ENCODE measurements at places on chromosomes 13 and 19.

DNA sequence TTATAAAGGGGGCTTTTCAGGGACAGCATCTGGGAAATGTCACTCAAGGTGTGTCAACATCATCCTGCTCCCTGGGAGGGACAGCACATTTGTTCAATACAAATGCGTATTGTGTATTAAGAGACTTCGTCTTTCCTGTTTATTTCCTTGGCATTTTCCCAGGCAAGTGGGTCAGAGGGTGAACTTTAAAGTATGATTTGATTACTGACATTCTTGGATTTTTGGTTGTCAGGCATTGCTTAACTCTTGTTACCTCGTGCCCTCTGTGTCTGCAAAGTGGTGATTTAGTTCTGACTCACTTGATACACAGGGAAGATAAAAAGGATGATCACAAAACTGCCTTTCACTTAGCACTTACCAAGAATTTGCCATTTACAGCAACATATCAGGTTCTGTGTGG lies 292.7 kb downstream of the SUCLA2 start:
- DNase-seq: no peak

DNA sequence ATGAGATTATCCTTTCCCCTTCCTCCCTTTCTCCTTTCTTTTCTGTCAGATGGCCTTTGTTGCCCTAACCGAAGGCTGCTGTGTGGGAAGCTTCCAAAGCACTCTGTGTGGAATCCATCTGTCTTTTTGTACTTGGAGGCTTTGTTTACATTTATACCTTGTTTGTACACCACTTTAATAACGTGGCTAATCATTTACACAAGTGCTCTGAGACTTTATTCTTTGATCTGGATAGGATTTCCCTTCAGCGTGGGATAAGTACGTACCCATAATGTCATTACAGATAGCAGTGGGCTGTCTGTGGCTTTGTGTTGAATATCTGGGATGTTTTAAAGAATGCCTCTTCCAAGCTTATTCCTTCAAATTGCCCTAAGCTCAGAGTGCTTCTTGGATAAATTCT lies 684.7 kb upstream of the SLITRK5 start:
- no peak for DNase-seq

DNA sequence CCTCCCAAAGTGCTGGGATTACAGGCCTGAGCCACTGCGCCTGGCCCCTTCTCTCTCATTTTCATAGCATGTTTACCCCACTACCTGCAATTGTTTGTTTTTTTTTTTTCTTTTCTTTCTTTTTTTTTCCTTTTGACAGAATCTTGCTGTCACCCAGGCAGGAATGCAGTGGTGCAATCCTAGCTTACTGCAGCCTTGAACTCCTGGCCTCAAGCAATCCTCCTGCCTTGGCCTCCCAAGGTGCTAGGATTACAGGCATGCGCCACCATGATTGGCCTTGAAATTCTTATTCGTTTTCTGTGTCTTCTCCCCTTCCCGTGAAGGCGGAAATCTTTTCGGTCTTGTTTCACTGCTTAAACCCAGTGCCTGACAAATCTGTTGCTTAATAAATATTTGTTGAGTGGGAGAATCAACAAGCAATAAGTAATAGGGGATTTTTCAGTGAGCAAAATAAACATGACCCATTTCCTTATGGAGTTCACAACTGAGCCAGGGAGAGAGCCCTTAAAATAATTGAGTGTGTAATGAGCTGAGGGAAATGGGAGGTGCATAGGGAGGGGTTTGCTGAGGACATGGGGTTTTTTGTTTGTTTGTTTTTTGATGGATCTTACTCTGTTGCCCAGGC lies 1.8 kb upstream of the INSR start:
- no peak for DNase-seq

DNA sequence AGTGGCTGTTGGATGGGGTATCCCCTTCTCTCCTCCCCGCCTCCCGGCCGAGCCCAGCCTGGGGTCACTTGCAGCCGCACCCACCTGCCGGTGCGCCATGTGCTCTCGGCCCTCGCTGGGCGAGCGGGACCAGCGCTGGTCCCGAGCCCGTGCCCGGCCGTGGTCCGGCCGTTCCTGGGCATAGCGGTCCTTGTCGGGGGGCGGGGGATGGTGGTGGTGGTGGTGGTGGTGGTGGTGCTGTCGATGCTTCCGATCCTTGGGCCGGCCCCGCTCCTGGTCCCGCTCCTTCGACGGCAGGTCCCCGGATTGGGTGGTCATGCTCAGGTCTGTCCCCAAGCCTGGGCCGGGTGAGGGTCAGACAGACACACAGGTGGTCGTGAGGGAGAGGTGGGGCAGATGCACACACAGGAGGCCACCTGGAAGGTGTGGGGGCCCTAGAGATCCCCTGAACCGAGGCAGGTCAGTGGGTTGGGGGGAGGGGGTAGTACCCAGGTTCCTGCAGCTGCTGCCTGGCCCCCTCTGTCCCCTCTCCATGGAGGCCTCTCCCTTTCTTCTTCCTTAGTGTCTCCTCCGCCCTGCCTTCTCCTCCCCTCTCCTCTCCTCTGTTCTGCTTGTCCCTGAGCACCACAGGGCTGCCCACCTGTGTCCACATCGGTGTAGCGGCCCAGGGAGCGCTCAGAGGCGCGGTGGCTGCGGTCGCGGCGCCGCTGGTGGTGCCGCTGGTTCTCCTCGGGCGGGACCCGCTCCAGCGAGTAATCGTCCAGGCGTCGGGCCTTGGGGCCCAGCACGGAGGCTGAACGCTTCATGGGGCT lies 58.7 kb downstream of the IER2 start:
- DNase-seq: no peak

DNA sequence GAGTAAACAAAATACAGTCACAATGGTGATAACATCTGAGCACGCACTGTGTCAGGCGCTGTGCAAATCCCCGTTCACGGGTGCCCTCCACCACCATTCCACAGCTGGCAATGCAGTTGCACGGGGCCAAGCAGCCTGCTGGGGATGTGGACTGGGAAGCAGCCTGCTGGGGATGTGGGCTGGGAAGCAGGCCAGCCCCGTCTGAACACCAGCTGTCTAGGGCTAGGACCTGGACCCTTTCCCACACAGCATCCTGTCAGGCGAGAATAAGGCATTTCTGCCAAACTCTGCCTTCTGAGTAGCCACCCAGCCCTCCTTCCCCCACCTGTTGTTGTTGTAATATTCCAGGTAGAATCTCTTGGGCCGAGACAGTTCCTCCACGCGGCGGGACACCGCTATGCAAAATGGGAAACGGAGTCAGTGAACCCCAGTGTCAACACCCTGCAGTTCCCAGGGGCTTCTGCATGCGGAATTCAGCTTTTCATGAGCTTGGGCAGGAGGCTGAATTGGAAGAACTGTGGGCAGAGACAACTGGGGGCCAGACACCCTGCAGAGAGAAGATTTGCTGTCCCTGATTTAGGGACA lies 27.8 kb upstream of the MIER2 start:
- DNase-seq: no peak

- DNase-seq: no peak
These were observed 161.6 kb downstream of the RNF17 start for GRCh38 chr13:24925318-24926231.

GRCh38 chr13:22017226-22017625 lies 346.4 kb downstream of the FGF9 start:
- DNase-seq: no peak

- DNase-seq: no peak
These were observed 143.8 kb downstream of the EFNB2 start for GRCh38 chr13:106391681-106392080.

DNA sequence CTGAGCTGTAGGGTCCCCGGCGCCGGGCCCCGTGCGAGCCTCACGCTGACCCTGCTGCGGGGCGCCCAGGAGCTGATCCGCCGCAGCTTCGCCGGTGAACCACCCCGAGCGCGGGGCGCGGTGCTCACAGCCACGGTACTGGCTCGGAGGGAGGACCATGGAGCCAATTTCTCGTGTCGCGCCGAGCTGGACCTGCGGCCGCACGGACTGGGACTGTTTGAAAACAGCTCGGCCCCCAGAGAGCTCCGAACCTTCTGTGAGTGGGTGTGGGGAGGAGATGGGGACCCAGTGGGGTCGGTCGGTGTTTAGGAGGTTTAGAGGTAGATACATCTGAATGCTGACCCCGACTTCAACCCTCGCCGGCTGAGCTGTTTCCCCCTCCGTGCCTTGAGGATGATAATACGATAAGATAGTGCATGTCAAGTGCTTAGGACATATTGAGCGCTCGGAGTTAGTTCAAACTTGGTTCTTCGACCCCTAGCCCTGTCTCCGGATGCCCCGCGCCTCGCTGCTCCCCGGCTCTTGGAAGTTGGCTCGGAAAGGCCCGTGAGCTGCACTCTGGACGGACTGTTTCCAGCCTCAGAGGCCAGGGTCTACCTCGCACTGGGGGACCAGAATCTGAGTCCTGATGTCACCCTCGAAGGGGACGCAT lies 1.9 kb downstream of the ICAM5 start:
- DNase-seq: no peak

DNA sequence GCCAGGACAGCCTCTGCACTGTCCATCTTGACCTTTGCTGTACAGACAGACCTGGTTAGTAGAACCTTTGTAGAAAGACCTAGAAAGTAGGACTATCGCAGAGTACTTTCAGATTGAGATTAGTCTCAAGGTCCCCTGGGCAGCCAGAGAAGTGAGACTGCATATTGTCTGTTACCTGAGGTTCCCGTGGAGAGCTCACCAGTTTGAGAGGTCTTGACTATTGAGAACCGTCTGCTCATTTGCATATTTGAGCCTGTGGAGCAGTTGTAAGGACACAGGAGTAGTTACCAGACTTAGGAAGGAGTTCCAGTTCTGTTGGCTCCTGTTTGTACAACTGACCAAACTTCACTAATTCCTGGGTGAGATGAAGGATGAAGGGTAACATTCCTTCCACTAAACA lies 66.2 kb downstream of the SPATA13 start:
- DNase-seq: no peak

- no peak for DNase-seq
These were observed 2104.9 kb downstream of the PCDH9 start for GRCh38 chr13:65125236-65125635.

GRCh38 chr13:63112799-63113395 lies 1697.2 kb upstream of the PCDH20 start:
- no peak for DNase-seq

- no peak for DNase-seq
These were observed 14.0 kb downstream of the FRY start for GRCh38 chr13:32045537-32045936.

DNA sequence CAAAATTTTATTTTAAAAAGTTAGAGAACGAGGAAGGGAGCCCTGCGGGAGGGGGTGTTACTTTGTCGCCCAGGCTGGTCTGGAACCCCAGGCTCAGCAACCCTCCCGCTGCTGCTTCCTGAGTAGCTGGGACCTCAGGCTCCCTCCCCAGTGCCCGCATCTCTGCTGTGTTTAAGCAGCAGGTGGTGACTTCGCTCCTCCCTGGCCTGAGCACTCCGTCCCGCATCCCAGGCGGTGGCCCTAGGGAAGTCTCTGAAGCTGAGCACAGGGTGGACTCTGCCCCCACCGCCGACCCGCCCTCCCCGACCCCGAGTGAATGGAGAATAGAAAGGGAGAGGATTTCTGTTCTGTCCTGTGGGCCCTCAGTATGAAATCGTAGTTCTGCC lies 30.5 kb downstream of the ZNF701 start:
- no peak for DNase-seq

GRCh38 chr19:17873786-17874757 lies 2.3 kb downstream of the SLC5A5 start:
- DNase-seq: peak; percentile 52

DNA sequence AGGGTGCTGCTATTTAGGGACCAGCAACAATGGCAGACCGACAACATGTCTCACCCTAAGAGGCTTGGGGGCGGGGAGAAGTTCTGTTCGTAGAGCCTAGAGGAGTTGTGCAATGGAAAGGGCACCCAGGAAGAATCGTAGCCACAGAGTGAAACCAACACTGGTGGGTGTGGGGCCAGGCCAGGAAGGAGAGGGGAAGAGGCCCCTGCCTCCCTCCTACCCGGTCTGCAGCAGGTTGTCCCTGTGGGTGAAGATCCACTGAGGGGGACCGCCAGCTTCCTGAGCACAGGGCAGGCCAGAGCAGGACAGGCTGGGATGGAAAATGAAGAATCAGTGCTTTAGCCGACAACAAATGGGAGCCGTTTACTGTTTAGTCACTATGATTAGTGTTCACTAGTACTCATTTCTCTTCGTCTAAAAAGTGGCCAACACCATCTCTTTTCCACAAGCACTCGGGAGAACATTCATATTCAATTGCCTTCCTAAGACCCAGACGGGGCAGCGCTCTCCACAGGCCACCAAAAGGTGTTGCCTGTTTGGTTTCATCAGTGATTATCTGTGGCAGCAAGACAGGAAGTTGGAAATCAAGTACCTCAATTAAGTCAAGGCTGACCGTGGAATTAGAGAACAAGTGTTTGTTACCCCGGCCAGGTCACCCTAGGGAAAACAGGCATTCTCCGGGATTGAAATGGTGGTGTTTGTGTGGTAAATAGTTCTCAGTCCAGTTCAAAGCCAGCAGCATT lies 1.1 kb upstream of the ATP11A start:
- DNase-seq: peak; percentile 75

DNA sequence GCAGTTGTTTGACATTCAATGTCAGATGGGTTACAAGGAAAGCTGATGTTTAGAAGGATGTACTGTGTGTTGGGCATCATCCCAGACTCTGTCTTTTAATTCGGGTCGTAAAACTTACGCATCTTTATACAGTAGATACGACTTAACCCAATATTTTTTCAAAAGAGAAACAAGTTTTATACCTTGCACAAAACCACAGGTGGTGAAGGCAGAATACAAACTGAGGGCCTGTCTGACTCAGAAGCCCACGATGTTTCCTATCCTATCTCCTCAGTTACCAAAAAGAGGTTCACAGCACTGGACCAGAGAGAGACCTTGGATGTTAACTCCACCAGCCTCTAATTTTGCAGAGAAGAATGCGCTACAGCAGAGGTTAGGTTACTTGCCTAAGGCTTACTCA lies 477.0 kb downstream of the FOXO1 start:
- no peak for DNase-seq

- DNase-seq: no peak
These were observed 112.3 kb downstream of the MIPEP start for GRCh38 chr13:23776698-23777574.

DNA sequence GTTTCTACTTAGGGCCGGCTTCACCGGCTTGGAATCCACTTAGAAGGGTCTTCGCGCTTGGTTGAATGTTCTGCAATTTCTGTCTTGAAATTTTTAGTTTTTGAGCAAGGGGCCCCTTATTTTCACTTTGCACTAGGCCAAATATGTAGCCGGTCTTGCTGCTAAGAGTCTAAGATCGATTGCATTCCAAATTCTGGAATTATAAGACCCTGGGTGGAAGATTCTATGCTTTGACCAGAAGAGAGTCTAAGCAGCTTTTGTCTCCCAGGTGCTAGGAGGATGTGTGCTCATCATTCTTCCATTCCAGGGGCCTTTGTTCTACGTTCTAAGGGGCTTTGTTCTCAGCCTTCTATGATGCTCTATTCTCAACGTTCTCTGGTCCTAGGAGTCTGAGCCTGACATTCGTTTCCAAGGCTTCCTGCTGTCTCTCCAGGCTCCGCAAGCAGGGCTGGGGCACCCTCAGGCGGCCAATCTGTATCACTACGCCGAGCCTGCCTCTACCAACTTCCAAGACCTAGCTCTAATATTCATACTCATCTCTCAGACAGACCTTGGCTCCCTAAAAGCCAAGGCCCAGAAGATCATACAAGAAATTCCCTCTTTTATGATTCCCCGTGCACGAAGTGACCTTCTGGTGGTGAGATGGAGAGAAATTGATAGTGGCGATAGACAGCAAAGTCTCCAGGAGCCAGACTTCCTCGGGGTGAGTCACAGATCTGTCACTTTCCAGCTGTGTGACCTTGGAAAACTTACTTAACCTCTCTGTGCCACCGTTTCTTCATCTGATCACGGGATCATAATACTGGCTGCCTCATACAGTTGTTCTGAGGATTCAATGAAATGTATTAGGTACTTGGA lies 982 bp upstream of the DACT3 start:
- peak; percentile 57 for DNase-seq

- DNase-seq: no peak
These were observed 54.0 kb upstream of the CNMD start for GRCh38 chr13:52793515-52794061.

All from stimulated activated CD4-positive, alpha-beta T cell treated with anti-CD3 and anti-CD28 coated beads, TNF-alpha, amount 100 ng/mL, for 48 hours (primary cell).